ENCODE measurements at places on chromosomes 12 and 14.

DNA sequence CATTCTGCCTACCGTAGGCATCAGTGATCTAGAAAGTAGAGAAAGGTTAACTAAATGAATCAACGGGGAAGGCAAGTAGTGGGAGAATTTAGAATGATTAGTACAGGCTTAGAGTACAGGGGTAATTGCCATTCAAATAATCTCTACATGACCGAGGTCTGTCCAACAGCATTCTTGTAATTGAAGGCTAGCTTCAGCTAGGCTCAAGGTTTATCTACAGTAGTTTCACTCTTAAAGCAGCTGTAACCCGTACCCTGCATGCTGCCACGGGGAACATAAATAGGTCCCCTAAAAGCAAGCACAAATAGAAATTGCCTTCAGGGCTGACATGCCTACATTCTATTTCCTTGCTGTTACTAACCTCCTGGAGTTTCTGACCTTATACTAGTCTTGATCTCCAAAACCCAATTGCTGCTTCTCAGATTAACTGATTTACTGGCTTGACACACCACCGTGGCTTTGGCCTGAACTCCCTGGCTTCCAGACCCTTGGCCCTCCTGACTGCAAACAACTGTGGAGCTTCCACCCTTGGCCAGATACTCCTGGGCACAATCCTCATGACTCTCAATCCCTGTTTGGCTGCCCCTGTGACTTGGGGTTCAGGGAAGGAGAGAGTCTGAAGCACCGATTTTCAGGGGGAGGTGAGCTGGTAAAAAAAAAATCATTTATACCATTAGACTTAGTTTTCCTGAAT lies 242.1 kb upstream of the FOXN3 start:
- DNase-seq = no peak

GRCh38 chr12:54060975-54061778 lies 7.5 kb downstream of the HOXC4 start:
- no peak for DNase-seq

GRCh38 chr12:98416845-98417244 lies 98.5 kb upstream of the TMPO start:
- DNase-seq = no peak

- DNase-seq = no peak
These were observed 8.5 kb upstream of the BCL7A start for GRCh38 chr12:122013136-122013535.

GRCh38 chr12:71602761-71603577 lies 60.7 kb downstream of the ZFC3H1 start:
- DNase-seq = no peak

DNA sequence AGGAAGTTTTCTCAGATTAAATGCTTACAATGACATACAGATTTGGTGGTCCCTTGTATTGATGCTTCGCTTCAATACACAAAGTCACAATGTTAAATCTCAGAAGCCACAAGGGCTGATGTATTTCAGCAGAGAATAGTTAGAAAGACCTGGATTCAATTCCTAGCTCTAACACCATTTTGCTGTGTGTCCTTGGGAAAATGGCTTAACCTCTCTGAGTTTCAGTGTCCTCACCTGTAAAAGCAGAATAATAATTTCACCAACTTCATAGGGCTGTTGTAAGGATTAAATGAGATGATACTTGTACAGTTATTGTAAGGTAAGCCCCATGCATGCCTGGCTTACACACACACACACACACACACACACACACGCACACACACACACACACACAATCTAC lies 30.3 kb downstream of the P2RX7 start:
- no peak for DNase-seq

GRCh38 chr14:55832974-55833373 lies 253.0 kb downstream of the KTN1 start:
- DNase-seq = no peak

GRCh38 chr12:27193106-27193505 lies 51.0 kb upstream of the STK38L start:
- no peak for DNase-seq
